ENCODE measurements at places on chromosomes 3 and 15.
A peak's percentile ranks its signal among the peaks of the same experiment; 100 is the strongest.

GRCh38 chr3:50530001-50530970 is 26.9 kb upstream of the CACNA2D2 start:
- DNase-seq = no peak

- DNase-seq = no peak
Measured at GRCh38 chr15:40856746-40857145, 12.9 kb downstream of the SPINT1 start.

DNA sequence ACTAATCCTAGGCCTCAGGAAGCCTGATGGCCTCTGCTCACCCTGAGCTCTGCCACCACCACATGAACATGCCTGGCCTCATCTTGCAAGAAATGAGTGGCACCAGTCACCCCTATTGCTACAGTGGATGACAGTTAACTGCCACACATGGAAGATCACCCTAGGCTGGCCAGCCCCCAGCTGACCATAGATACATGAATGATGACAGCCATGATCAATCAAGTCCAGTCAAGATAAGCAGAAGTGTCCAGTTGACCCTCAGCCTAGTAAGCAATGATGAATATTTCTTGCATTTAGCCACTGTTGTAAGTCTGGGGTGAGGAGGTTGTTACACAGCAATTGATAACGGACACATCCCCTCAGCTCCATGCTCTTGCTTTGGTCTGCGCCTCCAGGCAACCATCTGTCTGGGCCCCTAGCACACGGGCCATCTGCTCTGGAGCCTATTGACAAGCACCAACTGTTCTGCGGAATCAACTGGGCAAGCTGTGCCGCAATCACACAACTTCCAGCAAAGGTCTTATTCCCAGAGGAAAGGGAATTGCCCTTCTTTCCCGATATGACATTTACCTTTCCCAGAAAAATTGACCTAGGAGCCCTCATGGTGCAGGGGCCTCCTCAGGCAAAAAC is 2.2 kb upstream of the LYZL4 start:
- DNase-seq = no peak

DNA sequence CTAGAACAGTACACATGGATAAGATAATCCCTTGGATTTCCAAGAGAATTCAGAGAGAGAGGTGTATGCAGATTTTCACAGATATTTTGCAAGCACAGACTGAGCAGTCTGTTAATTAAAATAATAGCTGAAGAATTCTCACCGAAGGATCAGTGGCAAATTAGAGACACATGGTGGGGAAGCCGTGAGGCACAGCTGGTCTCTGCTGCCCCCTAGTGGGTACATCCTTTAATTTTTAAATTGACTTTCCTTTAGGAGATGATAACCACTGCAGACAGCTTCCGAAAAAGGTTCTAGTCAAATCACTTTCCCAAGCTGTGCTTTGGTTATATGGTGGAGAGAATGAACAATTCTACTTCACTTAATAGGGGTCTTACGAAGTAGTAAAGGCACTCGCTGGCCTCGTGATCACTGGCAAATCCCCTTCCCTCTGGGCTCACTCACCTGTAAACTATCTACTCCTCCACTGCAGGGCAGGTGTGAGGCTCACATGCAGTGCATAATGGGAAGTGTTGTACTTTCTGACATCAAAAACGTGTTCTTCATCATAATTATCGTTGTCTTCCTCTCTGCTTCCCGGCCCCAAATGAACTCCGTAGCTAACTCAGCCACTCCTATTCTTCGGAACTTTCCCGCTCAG is 19.5 kb downstream of the MESD start:
- peak; percentile 25 for DNase-seq

DNA sequence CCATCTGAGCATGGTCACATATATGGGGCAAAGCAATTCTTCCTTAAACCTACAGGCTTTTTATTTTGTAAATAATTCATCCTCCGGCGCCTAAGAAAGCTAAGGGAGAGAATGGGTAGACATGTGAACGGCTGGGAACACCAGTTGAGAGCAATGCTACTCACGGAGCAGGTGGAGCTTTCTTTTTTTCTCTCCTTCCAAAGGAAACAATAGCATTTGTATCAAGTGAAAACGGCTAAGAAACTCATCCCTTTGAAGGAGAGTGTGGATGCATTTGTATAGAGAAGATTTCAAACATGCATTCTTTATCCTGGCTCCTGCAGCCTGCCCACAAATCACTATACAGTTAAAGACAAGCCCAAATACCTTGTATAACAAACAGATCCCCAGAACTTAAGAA is 637.8 kb downstream of the MAGI1 start:
- DNase-seq = no peak

GRCh38 chr15:81025721-81026370 is 25.1 kb downstream of the TLNRD1 start:
- DNase-seq = no peak

- DNase-seq = no peak
Measured at GRCh38 chr3:48215019-48215418, 8.3 kb upstream of the CAMP start.

DNA sequence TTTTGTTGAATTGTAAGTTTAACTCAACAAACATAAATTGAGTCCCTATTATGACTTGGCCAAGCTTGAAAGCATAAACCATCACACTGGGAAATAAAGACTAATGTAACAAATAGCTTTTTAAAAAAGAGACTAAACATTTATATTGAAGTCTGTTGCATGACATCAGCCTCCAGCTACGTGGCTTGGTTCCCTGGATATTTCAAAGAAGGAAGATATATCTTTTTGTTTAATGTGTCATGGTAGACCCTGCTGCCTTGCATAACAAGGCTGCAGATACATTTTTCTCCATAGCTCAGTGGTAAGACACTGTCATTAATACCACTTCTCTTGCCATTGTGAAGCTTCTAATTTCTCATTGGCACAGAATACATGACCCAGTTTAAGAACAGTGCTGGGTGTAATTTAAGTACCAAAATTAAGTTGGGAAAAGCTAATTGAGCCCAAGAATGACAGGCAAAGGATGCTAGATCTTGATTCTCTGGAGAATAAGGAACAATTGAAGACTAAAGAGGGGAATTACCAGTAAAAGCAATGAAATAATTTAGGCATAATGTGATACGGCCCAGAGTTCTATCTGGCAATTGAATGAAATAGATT is 14.0 kb downstream of the RCN2 start:
- no peak for DNase-seq

- DNase-seq = no peak
Measured at GRCh38 chr15:58171476-58172061, 33.4 kb downstream of the AQP9 start.

- no peak for DNase-seq
Measured at GRCh38 chr3:65884071-65884470, 154.6 kb downstream of the MAGI1 start.

DNA sequence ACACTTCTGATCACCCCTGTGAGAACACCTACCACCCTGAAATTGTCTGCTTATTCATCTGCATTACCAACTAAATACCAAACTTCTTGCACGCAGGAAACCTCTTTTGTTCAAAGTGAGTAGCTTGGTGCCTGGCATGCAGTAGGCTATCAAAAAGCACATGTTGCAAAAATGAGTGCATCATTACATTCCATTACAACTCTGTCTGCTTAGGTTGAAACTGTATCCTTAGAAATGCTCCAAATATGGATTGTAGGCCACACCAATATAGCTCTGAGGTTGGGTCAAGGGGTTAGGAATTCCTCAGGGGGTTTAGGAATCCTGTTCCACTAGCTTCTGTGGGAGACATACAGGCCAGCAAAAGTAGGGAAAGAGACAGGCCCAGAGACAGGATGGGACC is 107.2 kb downstream of the THRB start:
- no peak for DNase-seq

- no peak for DNase-seq
Measured at GRCh38 chr3:169264711-169265110, 398.8 kb downstream of the MECOM start.

- no peak for DNase-seq
Measured at GRCh38 chr3:64195789-64196188, 29.5 kb downstream of the PRICKLE2 start.

DNA sequence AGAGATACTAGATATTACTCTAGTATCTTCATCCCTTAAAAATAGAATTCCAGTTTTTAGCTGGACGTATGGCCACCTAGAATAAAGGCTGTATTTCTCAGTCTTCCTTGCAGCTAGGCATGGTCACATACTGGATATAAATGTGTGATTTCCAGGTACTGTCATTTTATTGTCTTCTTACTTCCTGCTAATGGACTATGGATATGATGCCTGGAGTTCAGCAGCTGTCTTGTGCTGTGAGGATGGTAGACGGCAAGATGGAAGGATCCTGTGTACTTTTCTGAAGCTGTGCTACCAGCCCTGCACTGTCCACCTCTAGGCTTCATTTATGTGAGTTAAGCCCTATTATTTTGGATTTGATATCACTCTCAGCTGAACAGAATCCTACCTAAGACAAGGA is 83.4 kb downstream of the EBLN2 start:
- no peak for DNase-seq

DNA sequence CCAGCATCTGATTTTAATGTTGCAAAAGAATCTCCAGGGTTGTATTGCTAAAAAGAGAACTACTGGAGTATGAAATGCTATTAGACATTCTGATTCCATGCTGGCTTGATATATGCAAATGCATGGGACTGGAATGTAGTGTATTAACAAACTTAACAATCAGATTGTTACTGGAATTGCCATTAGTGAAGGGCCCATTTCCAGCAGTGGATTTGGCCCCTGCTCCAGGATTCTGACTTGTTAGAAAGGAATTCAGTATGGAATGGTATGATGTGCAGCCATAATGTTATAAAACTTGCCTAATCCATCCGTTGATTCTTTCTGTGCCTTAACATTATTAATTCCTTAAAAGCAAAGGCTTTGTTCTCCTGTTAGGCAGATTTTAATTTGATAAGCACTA is 7.9 kb downstream of the ARRDC4 start:
- no peak for DNase-seq

DNA sequence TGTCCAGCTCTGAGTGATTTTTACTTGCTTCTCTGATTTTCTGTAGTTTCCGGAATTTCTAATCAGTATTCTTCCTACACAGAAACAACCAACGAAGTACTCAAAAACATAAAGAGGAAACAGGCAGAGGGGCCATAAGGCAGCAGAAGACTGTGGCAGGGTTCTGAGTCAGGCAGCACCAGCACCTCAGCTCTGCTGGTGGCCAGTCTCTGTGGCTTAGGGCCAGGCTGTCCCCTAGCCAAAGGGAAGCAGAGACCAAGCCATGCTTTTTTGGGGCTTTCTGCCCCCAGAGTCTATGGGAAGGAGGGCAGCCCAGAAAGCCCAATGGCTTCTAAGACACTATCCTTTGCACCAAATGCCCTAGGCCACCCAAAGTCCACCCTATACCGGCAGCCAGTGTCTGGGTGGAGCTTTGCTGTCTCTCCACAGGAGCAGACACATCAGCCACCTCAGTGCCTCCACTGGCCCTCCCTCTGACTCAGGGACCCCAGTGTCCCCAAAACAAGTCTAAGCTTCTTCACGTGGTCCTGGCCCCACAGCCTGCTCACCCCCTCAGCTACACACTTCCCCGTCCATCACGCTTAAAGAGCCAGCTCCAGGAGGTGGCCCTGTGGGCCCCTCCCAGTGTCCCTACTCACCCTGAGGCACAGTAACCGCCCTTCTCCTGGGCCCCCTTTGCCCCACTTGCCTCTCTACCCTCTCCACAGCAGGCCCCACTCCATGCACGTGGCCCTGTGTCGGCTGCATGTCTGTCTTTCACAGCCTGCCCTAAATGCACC is 46.2 kb downstream of the CCDC12 start:
- no peak for DNase-seq

GRCh38 chr3:73411993-73412392 is 212.7 kb downstream of the PDZRN3 start:
- no peak for DNase-seq

GRCh38 chr3:186330772-186331460 is 31.1 kb downstream of the DGKG start:
- no peak for DNase-seq

- no peak for DNase-seq
Measured at GRCh38 chr3:72488738-72489035, 359.6 kb downstream of the SHQ1 start.

All from stimulated activated CD8-positive, alpha-beta memory T cell treated with anti-CD3 and anti-CD28 coated beads, Interleukin-7, amount 100 ng/mL, for 4 hours (primary cell).